ENCODE measurements at places on chromosomes 2 and 18.
A peak's percentile ranks its signal among the peaks of the same experiment; 100 is the strongest.

DNA sequence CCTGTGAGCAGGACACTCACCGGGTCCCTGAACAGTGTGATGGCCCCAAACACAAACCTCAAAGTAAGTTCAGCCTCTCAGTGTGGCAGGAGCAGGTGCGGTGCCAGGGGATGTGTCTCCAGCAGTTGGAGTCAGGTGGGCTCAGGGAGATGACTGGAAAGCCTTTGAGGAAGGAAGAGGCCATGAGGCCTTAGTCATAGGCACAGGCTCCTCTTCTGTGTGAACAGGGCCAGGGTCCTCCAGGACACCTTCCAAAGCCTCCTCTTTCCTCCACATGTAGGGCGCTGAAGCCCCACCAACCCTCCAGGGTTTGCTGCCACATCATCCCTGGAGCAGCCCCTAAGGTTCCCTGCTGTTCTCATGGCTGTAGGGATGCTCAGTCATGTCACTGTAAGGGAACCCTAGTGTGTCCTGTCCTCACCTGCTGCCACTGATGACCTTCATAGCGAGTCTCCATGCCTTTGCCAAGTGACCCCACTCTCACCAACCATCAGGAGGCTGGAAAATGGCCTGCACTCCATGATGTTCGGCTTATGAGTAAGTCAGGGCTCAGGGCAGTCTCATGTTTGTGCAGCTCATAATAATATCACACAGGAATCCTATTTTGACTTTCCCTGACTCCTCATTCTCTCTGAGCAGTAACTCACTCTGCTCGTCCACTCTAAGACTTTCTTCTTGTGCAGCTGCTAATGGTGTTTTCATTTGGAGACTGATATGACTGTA lies 1152.9 kb downstream of the RPIA start:
- DNase-seq: no peak

GRCh38 chr2:25050128-25050527 lies 8.3 kb downstream of the EFR3B start:
- DNase-seq: no peak

DNA sequence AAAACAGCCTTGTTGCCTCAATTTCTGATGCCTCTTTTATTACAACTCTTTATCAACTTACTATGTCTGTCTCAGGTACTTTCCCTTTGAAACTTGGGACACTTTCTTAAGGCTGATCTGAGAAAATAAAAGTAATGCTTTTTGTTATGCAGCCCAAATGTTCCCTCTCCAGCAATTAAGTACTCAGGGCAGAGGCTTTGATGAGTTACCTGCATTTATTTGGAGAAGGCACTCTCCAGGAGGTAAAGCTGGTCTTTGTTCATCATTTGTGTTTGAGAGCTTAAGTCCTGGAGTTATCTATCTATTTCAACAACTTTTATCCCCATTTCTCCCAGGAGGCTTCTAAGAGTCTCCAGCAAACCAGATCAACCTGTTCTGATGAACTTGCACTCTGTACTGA lies 259.2 kb downstream of the ASXL3 start:
- DNase-seq: no peak

GRCh38 chr2:98697651-98698337 lies 33.1 kb downstream of the MGAT4A start:
- no peak for DNase-seq

DNA sequence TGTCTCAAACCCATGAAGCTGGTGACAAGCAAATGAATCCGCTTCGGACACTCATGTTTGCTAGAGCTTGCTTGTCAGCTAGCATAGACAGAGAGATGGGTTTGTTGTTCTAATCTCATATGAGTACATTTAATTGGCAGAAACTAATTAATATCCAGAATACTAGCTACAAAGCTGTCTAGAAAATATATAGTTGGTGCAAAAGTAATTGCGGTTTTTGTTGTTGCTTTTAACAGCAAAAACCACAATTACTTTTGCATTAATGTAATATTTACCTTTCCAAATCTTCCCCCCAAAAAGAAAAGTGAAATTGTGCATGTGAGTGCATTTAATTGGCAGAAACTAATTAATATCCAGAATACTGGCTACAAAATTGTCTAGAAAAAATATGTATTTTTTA lies 1115.2 kb downstream of the TDRD15 start:
- DNase-seq: no peak

- no peak for DNase-seq
Observed at GRCh38 chr18:25661831-25662230, 309.9 kb upstream of the ZNF521 start.

DNA sequence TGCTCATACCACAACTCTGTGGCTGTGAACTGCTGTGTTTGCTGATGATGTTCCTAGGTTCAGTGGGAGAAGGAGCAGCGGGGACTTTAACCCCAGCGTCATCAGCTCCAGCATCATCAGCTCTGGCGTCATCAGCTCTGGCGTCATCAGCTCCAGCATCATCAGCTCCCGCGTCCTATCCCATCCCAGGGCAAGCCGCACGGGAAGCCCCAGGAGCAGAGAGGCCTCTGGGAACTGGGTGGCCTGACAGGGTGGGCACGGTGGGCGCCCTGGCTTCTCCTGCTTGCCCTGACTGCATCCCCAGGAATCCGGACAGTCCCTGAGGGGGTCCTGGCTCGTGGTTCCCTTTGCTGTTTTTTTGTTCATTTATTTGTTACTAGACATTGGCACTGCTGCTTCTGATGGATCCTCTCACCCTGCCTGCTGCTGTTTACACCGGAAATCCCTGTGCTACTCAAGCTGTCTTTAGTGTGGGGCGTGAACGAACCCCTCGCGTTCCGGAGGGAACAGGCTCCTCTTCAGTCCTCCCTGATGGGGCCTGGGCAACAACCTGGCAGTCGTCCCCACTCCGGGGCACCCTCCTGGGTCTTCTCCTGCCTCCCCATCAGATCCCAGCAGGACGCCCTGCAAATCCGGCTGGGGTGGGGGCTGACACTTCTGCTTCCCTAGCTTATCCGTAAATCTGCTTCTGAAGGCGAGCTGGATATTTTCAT lies 67.1 kb upstream of the PXDN start:
- DNase-seq: no peak

DNA sequence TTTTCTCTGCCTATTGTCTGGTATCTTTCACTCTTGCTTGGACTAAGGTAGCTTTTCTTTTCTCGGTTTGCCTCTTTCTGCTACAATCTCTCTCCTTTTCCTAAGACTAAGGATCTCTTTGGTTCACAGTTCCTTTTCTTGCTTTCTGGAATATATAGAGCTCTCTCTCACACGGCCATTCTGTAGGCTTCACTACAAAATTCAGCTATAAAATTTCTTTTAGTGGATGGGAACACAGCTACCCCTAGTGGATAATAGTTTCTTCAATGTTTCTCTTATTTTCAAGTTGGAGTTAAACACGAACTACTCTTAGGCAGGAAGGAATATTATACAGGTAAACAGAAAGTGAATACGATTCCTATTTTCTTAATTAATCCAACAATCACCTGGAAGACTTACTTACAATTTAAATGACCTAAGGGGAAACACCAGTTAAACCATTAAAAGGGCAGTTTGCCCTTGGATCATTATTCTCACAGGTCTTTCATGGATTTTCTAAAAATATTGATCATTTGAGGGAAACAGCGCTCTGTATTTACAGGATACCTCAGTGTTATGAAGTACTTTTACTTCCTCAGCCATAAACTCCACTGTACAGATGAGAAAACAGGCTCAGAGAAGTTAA lies 140.5 kb downstream of the LRP2 start:
- DNase-seq: no peak

- DNase-seq: no peak
Observed at GRCh38 chr2:12606472-12607000, 110.2 kb upstream of the TRIB2 start.

DNA sequence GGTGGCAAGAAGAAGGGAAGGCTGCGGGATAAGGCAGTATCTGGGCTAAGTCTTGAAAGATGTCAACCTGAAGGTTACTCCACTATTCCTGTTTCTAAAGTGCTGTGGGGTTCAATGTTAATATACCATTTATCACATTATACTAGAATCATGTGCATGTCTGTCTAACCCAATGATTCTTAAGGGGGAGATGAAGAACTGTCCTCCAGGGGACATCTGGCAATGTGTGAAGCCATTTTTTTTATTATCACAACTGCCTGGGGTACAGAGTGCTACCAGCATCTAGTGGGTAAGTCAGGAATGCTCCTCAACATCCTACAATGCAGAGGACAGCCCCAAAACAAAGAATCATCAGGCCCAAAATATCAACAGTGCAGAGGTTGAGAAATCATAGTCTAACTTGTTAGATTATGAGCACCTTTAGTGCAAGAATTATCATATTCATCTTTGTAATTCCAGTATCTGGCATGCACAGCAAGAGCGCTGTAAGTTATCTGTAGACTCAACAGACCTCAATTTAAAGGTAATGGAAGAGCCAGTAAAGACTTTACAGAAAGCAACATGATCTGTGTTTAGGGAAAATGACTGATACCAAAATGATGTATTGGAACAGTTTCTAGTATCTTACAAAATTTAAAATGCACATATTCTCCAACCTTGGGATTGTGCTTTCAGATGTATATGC lies 26.3 kb downstream of the SP3 start:
- DNase-seq: no peak

GRCh38 chr18:5295231-5295920 lies at the start of gene ZBTB14:
Gene ZBTB14 (minus strand): TSS chr18:5295726. CDS start chr18:5293246, 2,480 bp downstream.
- peak; percentile 60 for DNase-seq

DNA sequence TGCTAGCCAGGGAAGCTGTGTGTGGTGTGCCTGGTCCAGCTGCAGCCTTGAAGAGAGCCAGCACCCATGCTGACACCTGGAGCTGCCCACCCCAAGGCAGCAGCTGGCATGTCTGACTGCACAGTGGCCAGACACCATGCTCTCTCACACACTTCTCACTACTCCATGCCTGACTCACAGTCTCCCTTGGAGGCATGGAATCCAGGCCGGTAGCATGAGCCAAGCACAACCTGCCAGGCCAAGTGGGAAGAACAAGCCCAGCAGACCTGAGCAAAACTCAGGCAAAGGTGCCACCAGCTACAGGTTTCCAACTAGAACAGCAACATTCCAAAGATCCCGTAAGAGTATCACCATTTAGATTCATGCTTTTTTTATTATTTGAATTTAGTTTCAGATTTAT lies 625.3 kb upstream of the LRRTM4 start:
- no peak for DNase-seq

- no peak for DNase-seq
Observed at GRCh38 chr2:72146347-72147302, 1.0 kb downstream of the CYP26B1 start.

GRCh38 chr2:165586019-165586418 lies 116.5 kb downstream of the CSRNP3 start:
- no peak for DNase-seq

DNA sequence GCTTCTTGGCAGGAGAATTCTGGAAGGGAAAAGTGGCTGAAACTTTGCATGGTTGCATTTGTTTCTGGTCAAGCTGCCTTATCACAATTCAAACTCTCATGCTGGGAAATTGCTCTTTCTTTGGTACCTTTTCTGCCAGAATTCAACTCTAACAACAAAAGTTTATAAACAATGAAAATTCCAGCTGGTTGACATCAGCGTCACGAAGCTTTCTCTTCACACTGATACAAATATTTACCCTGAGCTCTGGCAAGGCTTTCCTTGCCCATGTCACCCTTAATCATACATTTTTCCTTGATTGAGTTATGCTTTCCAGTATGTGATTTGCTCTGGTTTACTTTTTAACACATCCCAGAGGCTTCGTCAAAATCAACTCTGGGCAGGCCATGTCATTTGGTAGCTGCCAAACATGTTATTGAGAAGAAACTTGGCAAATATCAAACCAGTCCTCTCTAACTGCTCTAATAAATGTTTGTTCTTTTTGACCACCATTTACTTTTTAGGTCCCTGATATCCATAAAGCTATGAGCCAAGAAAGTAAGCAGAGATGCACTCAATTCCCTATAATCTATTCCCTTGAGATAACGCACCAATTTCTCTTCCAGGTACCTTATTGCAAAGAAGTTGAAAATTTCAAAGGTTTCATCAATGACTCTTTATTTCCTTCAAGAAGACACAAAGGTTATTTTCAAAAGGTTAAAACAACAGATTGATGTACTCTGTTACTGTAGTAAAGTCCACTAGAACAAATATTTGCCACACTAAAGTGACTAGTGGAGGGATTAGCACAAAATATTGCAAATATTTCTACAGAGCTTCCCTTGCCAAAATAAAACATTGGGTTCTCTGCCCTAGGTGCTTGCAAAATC lies 1241.1 kb upstream of the ZEB2 start:
- DNase-seq: no peak

- DNase-seq: no peak
Observed at GRCh38 chr2:30201990-30202389, 29.3 kb upstream of the LBH start.

GRCh38 chr2:126776692-126777619 lies 121.0 kb downstream of the GYPC start:
- peak; percentile 63 for DNase-seq

- DNase-seq: no peak
Observed at GRCh38 chr2:85933753-85934594, 45.2 kb upstream of the ST3GAL5 start.

GRCh38 chr2:20622731-20623130 lies 28.2 kb downstream of the HS1BP3 start:
- no peak for DNase-seq

- DNase-seq: no peak
Observed at GRCh38 chr18:13457327-13457726, 238.8 kb downstream of the LDLRAD4 start.

- no peak for DNase-seq
Observed at GRCh38 chr18:32280911-32281310, 91.1 kb downstream of the MEP1B start.

GRCh38 chr2:219557320-219557719 lies 13.5 kb downstream of the TMEM198 start:
- no peak for DNase-seq

GRCh38 chr18:57951999-57952774 lies 91.8 kb upstream of the NEDD4L start:
- DNase-seq: no peak

- DNase-seq: no peak
Observed at GRCh38 chr2:199485732-199486335, 28.1 kb upstream of the SATB2 start.

DNA sequence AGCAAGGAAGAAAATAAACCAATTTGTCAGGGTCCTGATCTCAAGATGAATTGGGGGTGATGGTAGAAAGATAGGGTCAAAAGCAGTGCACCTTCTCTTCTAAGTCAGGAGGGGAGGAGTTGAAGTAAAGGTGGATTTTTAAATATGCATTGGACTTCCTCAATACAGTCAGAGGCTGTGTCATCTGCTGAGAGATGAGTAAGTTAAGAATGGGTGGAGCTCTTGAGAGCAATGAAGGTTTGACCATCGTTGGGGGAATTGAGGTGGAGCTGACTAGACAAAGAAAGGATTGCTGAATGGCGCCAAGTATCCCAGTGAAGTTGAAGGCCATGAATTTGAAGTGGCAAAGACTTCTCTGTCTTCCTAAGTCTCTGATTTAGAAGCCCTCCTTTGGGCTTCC lies 18.4 kb upstream of the CPO start:
- DNase-seq: no peak

GRCh38 chr18:51195086-51195450 lies 2.4 kb downstream of the MEX3C start:
- no peak for DNase-seq

- DNase-seq: no peak
Observed at GRCh38 chr18:23020555-23021294, 87.6 kb downstream of the RBBP8 start.

- no peak for DNase-seq
Observed at GRCh38 chr2:157831573-157832315, 44.4 kb downstream of the ACVR1 start.

GRCh38 chr2:140353541-140353940 lies 1573.4 kb upstream of the NXPH2 start:
- no peak for DNase-seq

All from T-helper 17 cell (primary cell).